ENCODE measurements at places on chromosomes 11 and 22. TPM values are rescaled to one million over a fixed set of nuclear protein-coding genes. Genes with fewer than 3 reads are reported as not detected.

DNA sequence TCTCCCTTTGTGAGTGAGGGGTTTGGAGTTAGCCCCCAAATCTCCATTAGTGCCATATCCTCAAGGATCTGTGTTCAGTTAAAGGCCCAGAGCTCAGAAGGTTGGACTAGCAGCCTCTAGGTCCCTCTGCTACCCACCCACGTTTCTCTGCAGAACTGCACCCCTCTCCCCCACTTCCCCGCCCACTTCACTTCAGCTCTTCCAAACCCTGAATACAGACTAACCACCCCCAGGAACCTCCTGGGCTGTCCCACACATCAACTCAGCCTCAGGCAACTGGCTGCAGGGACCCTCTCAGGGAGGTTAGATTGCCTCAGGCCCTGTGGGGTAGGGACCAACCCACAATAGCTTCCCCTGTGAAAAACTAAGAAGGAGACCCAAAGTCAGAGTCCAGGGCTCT, 840 bp downstream of the VPREB3 start:
- H3K4me1 ChIP-seq: peaks cover 9% of the 10 kb centered on the region
- H3K27ac ChIP-seq: no peak overlapping the region

- H3K4me1 ChIP-seq: no peaks in the 10 kb centered on the region
- no peak for DNase-seq
- no peaks in the 10 kb centered on the region for H3K36me3 ChIP-seq
- H3K4me3 ChIP-seq: no peak overlapping the region
- H3K27me3 ChIP-seq: no peaks in the 10 kb centered on the region
Measured at GRCh38 chr11:120013325-120014250, 124.3 kb downstream of the TRIM29 start.

DNA sequence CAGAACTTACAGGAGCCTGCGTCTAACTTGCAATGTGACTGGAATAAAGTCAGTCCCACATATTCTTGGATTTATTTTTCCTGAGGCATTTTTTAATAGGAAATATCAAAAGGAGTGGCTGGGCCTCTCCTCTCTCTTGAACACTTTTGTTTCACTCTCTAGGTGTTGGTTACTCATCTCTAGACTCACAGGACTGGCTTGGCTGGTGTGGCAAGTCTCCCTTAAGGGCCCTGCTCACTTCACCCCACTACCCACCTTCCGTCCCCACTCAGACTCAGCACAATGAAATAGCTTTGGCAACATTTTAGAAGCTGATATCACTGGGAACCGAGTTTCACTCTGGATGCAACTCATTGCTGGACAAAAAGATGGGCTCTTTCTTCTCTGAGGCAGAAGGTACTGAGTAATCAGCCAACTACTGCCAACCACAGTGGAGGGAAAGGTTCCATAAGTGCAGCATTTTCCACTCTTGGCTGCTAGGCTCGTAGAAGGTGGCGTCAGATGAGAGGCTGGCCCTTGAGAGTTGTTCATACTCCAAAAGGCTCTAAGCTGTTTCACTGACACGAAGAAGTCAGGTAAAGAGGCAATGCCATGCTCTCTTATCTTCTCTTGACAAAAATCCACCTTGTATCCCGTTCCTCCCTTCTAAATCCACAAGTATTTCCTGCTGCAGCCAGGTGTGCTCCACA, 390.6 kb downstream of the SOX6 start:
- peaks cover 23% of the 10 kb centered on the region for H3K4me1 ChIP-seq
- no peak overlapping the region for H3K4me3 ChIP-seq
- H3K27ac ChIP-seq: peak overlapping the region; percentile 53

The SLC35E4 gene
- 3.6 TPM for total RNA-seq

DNA sequence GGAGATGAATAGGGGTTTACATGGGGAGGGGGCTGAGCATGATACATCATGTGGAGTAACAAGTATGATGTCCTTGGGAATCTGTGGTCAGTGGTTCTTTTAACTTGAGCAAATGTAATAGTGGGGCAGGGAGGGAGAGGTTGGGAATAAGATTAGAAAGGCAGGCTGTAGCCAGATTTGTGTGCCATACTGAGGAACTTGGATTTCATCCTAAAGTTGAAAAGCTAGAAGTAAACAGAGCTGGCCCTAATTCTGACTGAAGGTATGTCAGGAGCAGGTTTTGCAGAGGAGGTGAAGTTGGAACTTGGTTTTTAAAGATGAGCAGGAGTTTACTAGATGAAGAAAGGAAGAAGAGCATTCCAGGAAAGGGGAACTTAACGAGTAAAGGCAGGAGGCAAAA, 108.3 kb upstream of the RRM1 start:
- no peak overlapping the region for H3K4me3 ChIP-seq
- H3K36me3 ChIP-seq: no peaks in the 10 kb centered on the region
- H3K4me1 ChIP-seq: no peaks in the 10 kb centered on the region
- DNase-seq: no peak
- no peak overlapping the region for H3K27ac ChIP-seq

- H3K4me1 ChIP-seq: no peaks in the 10 kb centered on the region
- DNase-seq: no peak
- H3K27ac ChIP-seq: peak overlapping the region; percentile 0
- no peaks in the 10 kb centered on the region for H3K27me3 ChIP-seq
- H3K4me3 ChIP-seq: no peak overlapping the region
Measured at GRCh38 chr11:130407978-130408377, 20.4 kb downstream of the ADAMTS8 start.

GRCh38 chr11:13134066-13134465, 125.0 kb downstream of the RASSF10 start:
- H3K27ac ChIP-seq: no peak overlapping the region
- DNase-seq: no peak
- H3K27me3 ChIP-seq: no peaks in the 10 kb centered on the region
- H3K4me3 ChIP-seq: no peak overlapping the region
- no peaks in the 10 kb centered on the region for H3K36me3 ChIP-seq

- no peaks in the 10 kb centered on the region for H3K27me3 ChIP-seq
- no peak overlapping the region for H3K27ac ChIP-seq
- H3K36me3 ChIP-seq: peaks cover 92% of the 10 kb centered on the region
- no peak for DNase-seq
Measured at GRCh38 chr11:70335511-70335910, 62.8 kb upstream of the CTTN start.

- peaks cover 16% of the 10 kb centered on the region for H3K36me3 ChIP-seq
- H3K27ac ChIP-seq: peak overlapping the region; percentile 63
- H3K4me1 ChIP-seq: peaks cover 6% of the 10 kb centered on the region
- H3K27me3 ChIP-seq: no peaks in the 10 kb centered on the region
- no peak for DNase-seq
- H3K4me3 ChIP-seq: no peak overlapping the region
Measured at GRCh38 chr11:17458268-17458667, 18.4 kb downstream of the ABCC8 start.

GRCh38 chr11:119445379-119445778, 22.4 kb upstream of the THY1 start:
- H3K4me1 ChIP-seq: no peaks in the 10 kb centered on the region
- H3K4me3 ChIP-seq: no peak overlapping the region
- no peak overlapping the region for H3K27ac ChIP-seq
- DNase-seq: no peak

The OR6M1 gene
- not detected for total RNA-seq

The FAM180B gene
- not detected for total RNA-seq

GRCh38 chr11:109435121-109435742, 13.2 kb downstream of the C11orf87 start:
- DNase-seq: no peak
- no peaks in the 10 kb centered on the region for H3K27me3 ChIP-seq
- H3K36me3 ChIP-seq: no peaks in the 10 kb centered on the region
- H3K4me1 ChIP-seq: no peaks in the 10 kb centered on the region
- H3K27ac ChIP-seq: no peak overlapping the region

The KCNK4 gene
- total RNA-seq: not detected

The NOL12 gene
- total RNA-seq: 37.4 TPM

GRCh38 chr11:44167046-44167445, 71.6 kb downstream of the EXT2 start:
- no peaks in the 10 kb centered on the region for H3K36me3 ChIP-seq
- no peak overlapping the region for H3K4me3 ChIP-seq
- no peaks in the 10 kb centered on the region for H3K4me1 ChIP-seq
- no peak overlapping the region for H3K27ac ChIP-seq
- no peak for DNase-seq

GRCh38 chr11:1921574-1922141, 2.2 kb downstream of the TNNT3 start:
- H3K27me3 ChIP-seq: no peaks in the 10 kb centered on the region
- H3K27ac ChIP-seq: no peak overlapping the region
- peak; percentile 84 for DNase-seq

DNA sequence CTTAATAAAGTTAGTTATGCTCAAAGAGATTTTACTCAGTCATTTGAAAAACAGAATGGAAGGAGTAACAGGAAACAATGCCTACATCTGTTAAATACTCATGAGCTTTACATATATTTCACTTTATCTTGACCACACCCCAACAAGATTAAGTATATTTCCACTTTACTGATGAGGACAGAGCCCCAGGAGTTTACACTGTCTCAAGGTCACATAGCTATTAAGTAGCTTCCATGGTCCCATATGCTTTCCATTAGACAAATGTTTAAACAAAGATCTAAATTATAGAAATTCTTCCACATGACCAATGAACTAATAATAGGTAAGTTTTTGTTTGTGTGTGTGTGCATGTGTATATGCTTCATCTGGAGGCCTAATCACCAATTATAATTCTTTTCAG, 30.2 kb downstream of the MRTFA start:
- H3K27ac ChIP-seq: no peak overlapping the region
- no peaks in the 10 kb centered on the region for H3K27me3 ChIP-seq
- H3K36me3 ChIP-seq: no peaks in the 10 kb centered on the region
- no peak for DNase-seq

GRCh38 chr11:44315947-44316658, 6.2 kb upstream of the ALX4 start:
- peaks cover 24% of the 10 kb centered on the region for H3K4me1 ChIP-seq
- peaks cover 15% of the 10 kb centered on the region for H3K27me3 ChIP-seq
- H3K27ac ChIP-seq: no peak overlapping the region

The PI4KA gene
- total RNA-seq: 95.3 TPM

GRCh38 chr11:119807841-119808240, 78.8 kb upstream of the NECTIN1 start:
- no peak overlapping the region for H3K27ac ChIP-seq
- H3K4me3 ChIP-seq: no peak overlapping the region
- DNase-seq: no peak
- H3K4me1 ChIP-seq: no peaks in the 10 kb centered on the region
- H3K27me3 ChIP-seq: no peaks in the 10 kb centered on the region

GRCh38 chr11:11641581-11641980, 19.8 kb upstream of the GALNT18 start:
- H3K36me3 ChIP-seq: no peaks in the 10 kb centered on the region
- H3K27ac ChIP-seq: no peak overlapping the region
- no peaks in the 10 kb centered on the region for H3K4me1 ChIP-seq
- DNase-seq: no peak

- H3K27ac ChIP-seq: no peak overlapping the region
- no peak for DNase-seq
- H3K27me3 ChIP-seq: no peaks in the 10 kb centered on the region
- H3K36me3 ChIP-seq: peaks cover 17% of the 10 kb centered on the region
- no peak overlapping the region for H3K4me3 ChIP-seq
Measured at GRCh38 chr22:38782402-38783094, 11.4 kb downstream of the DNAL4 start.

DNA sequence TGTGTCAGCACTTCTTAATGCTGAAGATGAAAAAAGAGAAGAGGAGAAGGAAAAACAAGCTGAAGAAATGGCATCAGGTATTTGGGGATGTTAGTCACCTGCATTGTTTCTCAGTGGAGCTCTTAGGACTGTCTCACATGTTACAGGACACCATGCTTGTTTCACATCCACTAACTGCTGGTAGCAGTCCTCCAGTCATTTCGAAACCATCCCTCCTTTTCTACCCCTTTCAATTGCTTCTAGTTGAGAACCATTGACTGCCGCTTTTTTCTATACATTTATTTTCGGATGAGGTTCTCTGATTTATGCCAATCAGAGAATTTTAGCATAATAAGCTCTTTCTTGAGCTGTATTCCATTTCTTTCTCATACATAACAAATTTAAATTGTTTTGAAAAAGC, 21.5 kb downstream of the BIRC2 start:
- no peak for DNase-seq
- H3K27ac ChIP-seq: no peak overlapping the region
- no peaks in the 10 kb centered on the region for H3K4me1 ChIP-seq
- H3K27me3 ChIP-seq: no peaks in the 10 kb centered on the region
- no peak overlapping the region for H3K4me3 ChIP-seq

- H3K4me3 ChIP-seq: no peak overlapping the region
- peaks cover 6% of the 10 kb centered on the region for H3K4me1 ChIP-seq
- no peaks in the 10 kb centered on the region for H3K36me3 ChIP-seq
- peak; percentile 87 for DNase-seq
Measured at GRCh38 chr11:64608046-64608445, 17.0 kb downstream of the SLC22A12 start.

- H3K4me3 ChIP-seq: no peak overlapping the region
- DNase-seq: no peak
- no peaks in the 10 kb centered on the region for H3K4me1 ChIP-seq
- H3K27me3 ChIP-seq: no peaks in the 10 kb centered on the region
- no peak overlapping the region for H3K27ac ChIP-seq
- no peaks in the 10 kb centered on the region for H3K36me3 ChIP-seq
Measured at GRCh38 chr11:63395697-63396096, 26.1 kb downstream of the SLC22A9 start.

- no peak overlapping the region for H3K4me3 ChIP-seq
- peaks cover 36% of the 10 kb centered on the region for H3K36me3 ChIP-seq
- H3K27me3 ChIP-seq: peaks cover 2% of the 10 kb centered on the region
- no peak overlapping the region for H3K27ac ChIP-seq
Measured at GRCh38 chr11:60919320-60919719, 4.9 kb upstream of the TMEM132A start.

GRCh38 chr11:66373265-66373664, 1.7 kb upstream of the SLC29A2 start:
- H3K4me3 ChIP-seq: no peak overlapping the region
- no peaks in the 10 kb centered on the region for H3K27me3 ChIP-seq
- DNase-seq: no peak
- H3K4me1 ChIP-seq: peaks cover 14% of the 10 kb centered on the region

DNA sequence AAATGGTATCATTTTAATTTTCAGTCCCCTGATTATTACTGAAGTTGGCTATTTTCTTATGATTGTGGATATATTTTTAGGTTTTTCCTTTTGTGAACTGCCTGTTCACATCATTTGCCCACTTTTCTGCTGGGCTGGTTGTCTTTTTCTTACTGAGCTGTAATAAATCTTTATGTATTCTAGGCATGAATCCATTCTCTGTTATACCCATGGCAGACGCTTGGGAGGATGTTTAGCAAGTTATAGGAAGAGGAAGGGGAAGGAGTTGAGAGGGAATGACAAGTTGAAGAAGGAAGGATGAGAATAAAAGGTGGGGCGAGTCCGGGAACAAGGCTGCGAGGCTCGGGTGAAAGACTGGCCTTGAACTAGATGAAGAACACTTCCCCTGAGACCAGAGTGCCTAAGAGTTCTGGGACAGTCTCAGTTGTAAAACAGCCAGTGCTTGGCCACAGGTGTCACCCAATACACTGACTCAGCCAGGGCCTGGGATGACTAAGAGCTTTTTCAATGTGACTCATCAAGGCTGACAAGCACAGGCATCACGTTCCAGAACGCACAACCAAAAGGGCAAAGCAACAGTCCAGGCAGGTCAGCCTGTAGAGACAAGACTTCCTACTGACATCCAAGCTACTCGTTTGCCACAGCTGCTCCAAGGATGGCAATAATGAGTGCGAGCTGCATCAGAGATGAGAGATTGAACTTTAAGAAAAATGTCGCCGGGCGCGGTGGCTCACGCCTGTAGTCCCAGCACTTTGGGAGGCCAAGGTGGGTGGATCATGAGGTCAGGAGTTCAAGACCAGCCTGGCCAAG, 35.2 kb downstream of the LRFN4 start:
- no peak overlapping the region for H3K4me3 ChIP-seq
- H3K27ac ChIP-seq: no peak overlapping the region
- H3K4me1 ChIP-seq: peaks cover 4% of the 10 kb centered on the region
- DNase-seq: peak; percentile 32

All from upper lobe of left lung (tissue), 6 donors.